ENCODE measurements at places on chromosomes 2 and 18.

DNA sequence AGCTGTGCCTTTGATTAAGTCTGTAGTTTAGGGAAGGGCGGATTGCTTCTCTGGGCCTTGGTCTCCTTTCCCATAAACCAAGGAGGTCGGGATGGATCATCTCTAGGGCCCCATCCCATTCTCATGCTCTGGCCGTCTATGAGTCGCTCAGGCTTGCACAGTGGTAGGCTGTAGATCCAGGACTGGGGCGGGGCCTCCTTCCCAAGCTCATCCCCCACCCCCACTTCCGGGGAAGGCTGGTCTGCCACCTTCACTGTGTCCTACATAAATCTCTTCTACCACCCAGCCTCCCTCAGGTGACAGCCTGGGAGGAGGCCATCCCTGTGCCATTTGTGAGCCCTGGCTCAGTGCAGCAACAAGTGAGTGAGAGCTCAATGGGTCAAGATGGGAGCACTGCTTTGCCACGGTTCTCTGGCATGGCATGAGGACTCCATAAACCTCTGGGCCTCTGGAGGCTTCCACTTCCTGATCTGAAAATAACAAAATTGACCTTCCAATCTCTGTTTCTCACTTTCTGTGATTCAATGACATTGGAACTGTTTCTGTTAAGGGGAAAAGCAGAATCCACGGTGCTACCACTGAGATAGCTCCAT is 68.5 kb downstream of the SUMO1 start:
- DNase-seq, result no peak

GRCh38 chr2:69159986-69160385 is 147.0 kb downstream of the ANTXR1 start:
- no peak for DNase-seq

DNA sequence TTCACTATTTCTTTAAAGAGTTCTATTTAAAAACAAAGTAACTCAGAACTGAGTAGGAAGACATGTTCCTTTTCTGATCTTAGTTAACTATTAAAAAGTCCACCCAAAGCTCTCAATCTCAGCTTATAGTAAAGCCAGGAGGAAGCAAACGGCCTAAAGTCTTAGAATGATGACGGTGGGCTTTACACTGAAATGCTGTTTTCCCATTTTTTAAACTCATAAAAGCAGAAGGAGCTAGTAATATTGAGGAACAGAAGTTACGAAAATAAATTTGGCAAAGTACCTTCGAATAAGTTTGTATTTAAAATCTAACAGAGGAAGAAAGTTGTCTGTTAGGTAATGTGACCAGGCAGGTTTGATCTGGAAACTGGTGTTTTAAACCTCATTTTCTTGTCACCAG is 111.1 kb downstream of the ZNF532 start:
- DNase-seq, result no peak

- DNase-seq, result peak; percentile 29
Measured at GRCh38 chr2:111952871-111953452, 54.6 kb downstream of the MERTK start.

GRCh38 chr18:36299015-36299414 is 1.5 kb downstream of the FHOD3 start:
- DNase-seq, result no peak

All from activated T-cell treated with anti-CD3 and anti-CD28 coated beads, Interleukin-2, amount 50 U/mL, for 72 hours (primary cell).